Stimulated activated CD4-positive, alpha-beta T cell treated with anti-CD3 and anti-CD28 coated beads, Interleukin-2, amount 100 ng/mL, for 24 hours (primary cell): ENCODE measurements at places on chromosomes 7 and 10.

- DNase-seq, result no peak
Measured at GRCh38 chr7:77335581-77335980, 80.6 kb downstream of the GSAP start.

DNA sequence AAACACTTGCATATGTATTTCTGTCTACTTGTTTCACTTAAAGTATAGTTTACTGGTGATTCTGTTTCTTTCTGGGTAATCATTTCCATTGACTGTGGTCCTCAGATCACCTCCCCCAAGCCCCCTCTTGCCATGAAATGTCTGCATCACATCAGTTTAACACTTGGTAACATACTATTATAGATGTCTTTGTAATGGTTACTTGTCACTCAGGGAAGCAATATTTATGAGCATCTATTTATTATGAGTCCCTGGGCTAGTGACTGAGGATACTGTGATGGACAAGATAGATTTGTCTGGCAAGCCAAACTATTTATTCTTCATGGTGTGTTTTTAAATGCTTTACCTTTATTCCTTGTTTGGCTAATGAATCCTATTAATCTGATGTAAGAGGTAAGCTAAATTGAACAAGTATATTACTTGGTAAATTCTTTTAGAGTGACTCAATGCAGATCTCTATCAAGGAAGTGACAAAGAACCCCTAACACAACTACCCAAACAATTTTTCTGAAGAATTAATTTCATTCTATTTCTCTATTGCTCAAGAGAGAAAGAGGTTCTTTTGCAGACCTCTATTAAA lies 270.9 kb downstream of the RELN start:
- DNase-seq, result no peak

- DNase-seq, result no peak
Measured at GRCh38 chr7:122914812-122915211, 28.6 kb upstream of the CADPS2 start.

GRCh38 chr10:110399965-110400933 lies 95.5 kb upstream of the SMNDC1 start:
- DNase-seq, result no peak

DNA sequence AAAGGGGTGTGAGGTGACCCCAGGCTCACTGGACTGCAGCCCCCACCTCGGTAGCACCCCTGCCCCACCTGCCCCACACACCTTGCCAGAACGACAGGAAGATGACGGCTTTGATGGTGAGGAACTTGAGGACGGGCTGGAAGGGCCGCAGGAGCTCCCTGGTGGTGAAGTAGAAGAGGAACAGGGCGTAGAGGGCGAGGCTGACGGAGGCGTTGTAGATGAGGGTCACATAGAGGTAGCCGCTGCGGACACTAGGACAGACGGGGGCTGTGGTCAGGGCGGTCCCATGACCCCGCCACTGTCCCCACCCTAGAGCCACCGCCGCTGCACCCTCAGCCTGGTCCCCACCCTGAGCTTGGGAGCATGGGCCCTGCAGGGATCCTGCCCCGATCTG lies 7.6 kb downstream of the TMEM184A start:
- DNase-seq, result no peak

DNA sequence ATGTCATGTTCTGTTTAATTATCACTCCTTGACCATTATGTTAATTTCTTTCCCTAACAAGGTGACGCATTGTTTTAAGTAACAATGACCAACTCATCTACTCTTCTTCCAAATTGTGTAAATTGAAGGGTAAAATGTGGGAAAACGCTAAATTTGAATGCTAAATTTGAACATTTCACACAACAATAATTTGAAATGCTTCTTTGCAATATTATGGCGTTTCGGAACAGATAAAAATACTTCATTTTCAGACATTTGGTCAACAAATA lies 29.2 kb upstream of the KMT2C start:
- DNase-seq, result no peak

- no peak for DNase-seq
Measured at GRCh38 chr7:143027683-143028082, 751 bp upstream of the OR9A2 start.

DNA sequence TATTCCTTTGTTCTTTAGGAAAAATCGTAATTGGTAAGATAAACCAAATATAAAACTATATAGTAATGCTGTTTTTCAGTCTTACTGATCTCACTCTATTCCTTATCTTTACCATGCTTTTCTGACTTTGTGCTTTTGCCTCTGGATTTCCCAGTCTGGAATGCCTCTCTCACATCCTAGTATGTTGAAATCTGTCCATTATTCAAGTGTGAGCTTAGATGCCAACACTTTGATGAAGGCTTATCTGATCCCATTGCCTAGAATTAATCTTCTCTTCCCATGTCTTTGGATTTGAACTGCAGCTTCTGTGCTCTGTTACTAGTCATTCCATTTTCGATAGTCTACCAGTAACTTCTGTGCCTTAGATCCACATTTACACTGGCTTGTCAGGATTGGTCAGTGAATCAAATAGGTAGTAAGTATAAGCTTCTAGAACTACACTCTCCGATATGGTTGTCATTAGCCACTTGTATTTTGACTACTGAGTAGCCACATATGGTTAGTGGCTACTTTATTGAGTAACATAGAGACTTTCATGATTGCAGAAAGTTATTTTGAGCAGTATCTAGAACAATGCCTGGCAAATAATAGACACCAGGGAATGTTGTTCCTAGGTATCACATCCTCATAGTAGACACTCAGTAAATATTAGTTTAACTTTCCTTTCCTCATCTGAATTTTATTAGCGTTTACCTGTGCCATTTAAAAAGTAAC lies 92.9 kb downstream of the BMPR1A start:
- DNase-seq, result no peak

- DNase-seq, result no peak
Measured at GRCh38 chr10:90988802-90989201, 67.9 kb upstream of the ANKRD1 start.

DNA sequence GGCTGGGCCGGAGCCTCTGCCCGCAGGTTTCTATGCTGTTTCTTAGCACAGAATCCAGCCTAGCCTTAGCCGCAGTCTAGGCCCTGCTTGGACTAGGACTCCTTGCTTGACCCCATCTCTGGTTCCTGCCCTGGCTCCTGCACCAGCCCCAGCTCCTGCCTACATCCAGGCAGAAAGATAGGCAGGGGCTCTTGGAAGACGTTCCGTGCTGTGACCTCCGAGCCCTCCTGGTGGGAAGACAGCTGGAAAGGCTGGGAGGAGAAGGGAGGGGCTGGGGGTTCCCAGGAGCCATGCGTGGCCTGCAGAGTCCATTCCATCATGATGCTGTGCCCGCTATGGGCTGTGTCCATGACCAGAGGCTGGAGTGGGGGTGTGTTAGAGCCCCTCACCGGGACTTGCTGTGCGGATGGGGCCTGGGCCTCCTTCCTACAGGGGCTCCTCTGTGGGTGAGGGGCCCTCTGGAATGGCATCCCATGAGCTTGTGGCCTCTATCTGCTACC lies 26.2 kb downstream of the RAMP3 start:
- DNase-seq, result peak; percentile 14

DNA sequence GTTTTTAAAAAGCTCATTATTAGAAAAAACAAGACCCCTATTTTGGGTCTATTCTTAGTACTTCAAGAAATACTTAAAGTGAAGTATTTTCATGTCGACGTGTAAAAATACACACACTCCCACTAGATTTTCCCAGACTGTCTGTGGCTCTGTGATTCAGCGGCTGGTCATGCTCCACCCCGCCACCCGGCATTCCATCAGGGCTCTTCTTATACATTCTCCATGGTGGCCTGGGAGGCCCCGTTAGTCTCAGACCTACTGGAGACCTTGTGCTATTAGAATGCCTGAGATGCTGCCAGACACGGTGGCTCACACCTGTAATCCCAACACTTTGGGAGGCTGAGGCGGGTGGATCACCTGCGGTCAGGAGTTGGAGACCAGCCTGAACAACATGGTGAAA lies 13.1 kb downstream of the TECPR1 start:
- DNase-seq, result no peak

GRCh38 chr10:14500172-14500765 lies 169.5 kb upstream of the FRMD4A start:
- no peak for DNase-seq

DNA sequence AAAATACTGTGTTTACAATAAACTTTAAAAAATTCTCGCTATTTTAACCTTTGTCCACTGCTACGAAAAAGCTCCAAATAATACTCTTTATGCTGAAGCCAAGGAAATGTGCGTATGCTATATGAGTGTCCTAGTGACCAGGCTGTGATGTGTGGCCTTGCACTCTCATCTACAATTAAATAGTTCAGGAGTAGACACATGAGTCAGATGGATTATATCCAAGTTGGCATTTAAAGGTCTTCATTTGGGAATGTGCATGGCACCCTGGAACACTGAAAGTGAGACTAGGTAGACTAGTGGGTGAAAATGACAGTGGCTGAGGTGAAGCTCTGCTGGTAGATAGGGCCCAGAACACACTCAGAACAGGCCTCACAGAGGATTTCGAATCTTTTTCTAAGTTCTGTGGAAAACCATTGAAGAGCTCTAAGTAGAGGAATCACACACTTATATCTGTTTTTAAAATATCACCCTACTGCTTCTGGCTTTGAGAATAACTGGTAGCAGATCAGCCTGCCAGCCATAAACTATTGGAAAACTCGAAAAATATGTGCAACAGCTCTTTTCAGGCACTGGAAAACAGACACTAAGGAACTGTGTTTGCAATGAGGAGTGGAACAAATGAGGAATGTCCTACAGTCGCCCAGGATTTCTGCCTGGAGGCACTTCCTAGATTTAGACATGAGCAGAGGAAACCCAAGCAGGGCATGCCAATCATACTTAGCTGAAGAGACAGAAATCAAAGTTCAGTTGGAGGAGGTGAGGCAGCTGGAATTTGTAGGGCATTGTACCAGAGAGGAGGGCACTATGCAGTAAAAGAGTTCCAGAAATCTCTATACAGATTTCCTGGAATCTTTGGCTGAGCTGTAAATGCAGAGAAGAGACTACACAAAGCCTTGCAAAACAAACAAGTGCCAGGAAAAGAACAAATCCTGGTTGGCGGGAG lies 603.8 kb upstream of the LRRTM3 start:
- no peak for DNase-seq

GRCh38 chr7:151275813-151276577 lies 27.5 kb upstream of the SMARCD3 start:
- no peak for DNase-seq

GRCh38 chr10:100969187-100970075 lies at the start of gene SEMA4G:
SEMA4G (plus strand) TSS chr10:100969504; CDS start chr10:100972913, 3,409 bp downstream.
- DNase-seq, result peak; percentile 52

DNA sequence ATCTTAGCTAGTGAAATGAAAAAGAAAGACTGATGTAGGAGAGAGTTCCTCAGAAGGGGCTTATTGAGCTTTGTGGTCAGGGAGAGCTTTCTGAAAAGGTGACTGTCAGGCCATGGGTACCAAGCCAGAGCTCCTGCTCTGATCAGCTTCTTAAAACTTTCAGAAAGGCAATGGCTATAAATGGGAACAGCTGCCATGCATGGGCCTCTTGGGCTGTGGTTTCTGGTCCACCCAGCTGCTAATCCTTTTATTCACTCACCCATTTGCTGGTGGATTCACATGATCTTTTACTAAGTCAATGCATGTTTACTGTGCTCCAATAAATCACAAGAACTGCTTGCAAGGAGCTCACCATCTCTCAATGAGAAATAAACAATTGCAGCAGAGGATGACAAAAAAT lies 60.1 kb upstream of the ZPBP start:
- no peak for DNase-seq

DNA sequence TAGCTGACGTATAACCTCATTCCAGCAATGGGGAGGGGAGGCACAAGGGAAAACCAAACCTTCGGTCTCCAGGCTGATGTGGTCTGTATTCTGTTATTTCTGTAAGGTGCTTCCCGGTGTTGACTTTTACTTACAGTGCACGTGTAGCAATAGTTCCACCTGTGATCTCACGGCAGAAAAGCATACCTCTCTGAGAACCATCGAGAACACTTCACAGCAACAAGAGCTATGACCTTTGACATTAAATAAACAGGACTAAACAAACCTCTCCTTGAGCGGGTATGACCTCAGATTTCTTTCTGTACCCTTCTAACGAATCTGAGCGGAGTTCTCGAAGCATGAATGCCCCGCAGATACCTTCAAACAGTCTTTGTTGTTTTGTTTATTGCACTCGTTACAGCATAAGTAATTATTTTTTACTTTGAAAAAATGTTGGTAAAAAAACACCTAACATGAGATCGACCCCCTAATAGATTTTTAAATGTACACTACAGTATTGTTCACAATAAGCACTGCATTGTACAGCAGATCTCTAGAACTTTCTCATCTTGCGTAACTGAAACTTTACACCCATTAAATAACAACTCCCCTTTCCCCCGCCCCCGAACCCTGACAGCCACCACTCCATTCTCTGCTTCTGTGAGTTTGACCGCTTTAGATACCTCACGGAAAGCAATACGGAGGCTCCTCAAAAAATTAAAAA lies 282.3 kb downstream of the GATA3 start:
- no peak for DNase-seq

DNA sequence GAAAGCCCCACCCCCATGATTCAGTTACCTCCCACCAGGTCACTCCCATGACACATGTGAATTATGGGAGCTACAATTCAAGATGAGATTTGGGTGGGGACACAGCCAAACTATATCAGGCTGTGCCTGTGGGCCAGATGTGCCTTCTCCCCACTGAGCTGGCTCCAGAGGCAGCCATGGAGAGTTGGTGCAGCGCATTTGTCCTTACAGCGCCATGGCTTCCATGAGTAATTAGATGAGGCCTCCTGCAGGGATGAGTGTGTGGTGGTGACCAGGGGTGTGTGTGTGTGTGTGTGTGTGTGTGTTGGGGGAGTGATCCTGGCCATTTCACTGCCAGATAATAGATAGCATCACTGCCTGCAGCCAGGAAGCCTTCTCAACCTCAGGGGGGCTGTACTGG lies 94.6 kb downstream of the FANK1 start:
- DNase-seq, result no peak

- DNase-seq, result no peak
Measured at GRCh38 chr7:18489624-18490023, 5.9 kb upstream of the HDAC9 start.

GRCh38 chr10:107899075-107899474 lies 734.6 kb upstream of the SORCS1 start:
- DNase-seq, result no peak

- DNase-seq, result no peak
Measured at GRCh38 chr7:266851-267840, 22.8 kb upstream of the FOXL3 start.

GRCh38 chr7:4828720-4829383 lies 33.0 kb downstream of the PAPOLB start:
- no peak for DNase-seq
